Stimulated activated CD8-positive, alpha-beta memory T cell treated with anti-CD3 and anti-CD28 coated beads, Interleukin-7, amount 100 ng/mL, for 1 hour (primary cell): ENCODE measurements at places on chromosomes 1 and 21.

GRCh38 chr1:25477448-25478034 lies 46.8 kb downstream of the MACO1 start:
- no peak for DNase-seq

- DNase-seq = no peak
Measured at GRCh38 chr1:161182214-161182613, 4.9 kb upstream of the B4GALT3 start.

- no peak for DNase-seq
Measured at GRCh38 chr1:156194300-156194652, 372 bp downstream of the SLC25A44 start.

DNA sequence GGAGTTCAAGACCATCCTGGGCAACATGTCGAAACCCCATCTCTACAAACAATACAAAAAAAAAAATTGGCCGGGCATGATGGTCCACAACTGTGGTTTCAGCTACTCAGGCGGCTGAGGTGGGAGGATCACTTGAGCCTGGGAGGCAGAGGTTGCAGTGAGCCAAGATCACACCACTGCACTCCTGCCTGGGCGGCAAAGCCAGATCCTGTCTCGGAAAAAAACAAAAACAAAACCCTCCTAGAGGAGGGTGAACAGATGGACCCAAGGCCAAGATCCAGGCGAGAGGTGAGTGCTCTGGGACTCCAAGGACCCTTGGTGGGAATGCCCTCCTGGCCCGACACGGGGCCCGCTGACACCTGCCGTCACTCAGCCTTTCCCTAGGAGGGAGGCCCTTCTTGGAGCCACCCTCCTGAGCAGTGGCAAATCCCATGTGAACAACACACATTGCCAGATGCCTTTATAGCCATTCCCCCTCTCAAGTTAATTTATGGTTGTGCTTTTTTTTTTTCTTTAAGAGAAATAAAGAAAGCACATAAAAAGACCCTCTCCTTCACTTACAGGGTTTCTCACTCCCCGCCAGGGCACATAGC lies 380 bp downstream of the TFF2 start:
- no peak for DNase-seq

DNA sequence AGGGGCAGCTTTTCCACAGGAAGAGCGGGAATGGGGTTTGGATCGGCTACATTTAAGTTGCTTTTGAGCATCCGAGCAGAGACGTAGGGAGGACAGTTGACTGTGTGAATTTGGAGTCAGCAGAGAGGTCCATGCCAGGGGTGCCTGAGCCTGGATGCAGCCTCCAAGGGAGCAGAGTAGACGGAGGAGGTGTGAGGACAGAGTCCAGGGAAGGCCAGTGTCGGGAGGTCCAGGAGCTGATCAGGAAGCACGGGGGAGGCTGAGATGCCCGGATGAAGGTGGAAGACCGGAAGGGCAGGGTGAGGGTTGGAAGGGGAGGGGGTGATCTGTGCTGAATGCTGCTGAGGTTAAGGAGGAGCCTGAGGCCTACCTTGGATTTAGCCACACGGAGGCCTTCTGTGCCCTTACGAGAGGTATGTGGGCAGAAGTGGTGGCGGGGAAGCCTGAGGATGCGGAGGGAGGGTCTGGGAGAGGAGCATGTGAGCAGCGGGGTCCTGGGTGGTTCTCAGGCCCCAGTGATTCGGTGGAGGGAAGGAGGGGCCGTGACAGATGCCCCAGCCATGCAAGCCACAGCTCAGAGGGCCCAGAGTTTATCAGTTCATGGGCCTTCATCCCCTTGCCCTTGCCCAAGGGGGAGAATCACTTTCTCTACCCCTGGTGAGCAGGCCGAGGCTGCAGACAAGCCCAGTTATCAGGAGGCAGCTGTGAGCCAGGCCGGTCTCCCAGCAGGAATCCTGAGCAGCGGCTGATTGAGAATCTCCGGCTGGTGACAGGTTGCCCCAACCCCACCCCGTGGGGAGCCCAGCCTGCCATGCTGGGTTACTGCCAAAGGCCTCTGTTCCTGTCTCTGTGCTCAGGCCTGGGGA lies 54.0 kb upstream of the ACTL8 start:
- DNase-seq = no peak

GRCh38 chr1:110436635-110437034 lies 14.3 kb upstream of the PROK1 start:
- no peak for DNase-seq

DNA sequence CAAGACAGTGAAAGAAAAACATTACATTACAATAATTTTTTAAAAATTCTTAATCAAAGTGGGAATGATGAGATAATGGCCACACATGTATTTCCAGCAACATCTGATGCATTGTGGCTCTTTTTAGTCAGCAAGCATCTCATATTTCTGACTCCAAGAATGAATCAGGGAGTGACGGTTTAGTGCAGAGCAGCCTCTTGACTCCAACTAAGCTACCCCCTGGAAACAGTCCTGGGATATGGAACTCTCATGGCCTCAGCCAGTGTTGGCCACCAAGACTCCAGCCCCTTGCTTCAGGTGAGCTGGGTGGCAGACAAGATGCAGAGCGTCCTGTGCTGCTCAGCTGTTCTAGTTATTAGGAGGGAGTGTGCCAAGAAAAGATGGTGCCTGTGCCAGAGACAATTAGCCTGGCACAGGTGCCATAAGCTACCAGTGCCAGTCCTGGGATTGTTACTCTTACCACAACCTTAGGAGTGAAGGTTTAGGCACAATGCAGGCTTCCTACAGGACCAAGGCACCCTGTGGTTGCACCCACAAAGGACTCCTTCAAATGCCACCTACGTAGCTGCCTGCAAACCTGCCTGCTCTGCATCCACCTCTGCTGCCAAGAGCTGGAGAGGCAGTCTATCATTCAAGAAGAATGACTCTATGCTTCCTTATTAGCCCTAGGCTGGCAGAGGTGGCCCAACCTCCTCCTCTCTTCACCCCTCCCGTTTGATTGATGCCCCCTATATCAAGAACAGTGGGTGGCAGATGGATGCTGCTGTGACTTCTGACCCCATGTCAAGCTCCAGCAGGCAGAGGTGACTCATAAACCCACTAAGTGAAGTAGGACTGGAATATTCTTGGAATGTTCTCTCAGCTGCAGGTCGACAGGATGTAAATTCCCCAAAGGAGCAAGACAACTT lies 6.0 kb upstream of the SEC16B start:
- no peak for DNase-seq

GRCh38 chr1:58456470-58456869 lies 90.1 kb downstream of the OMA1 start:
- no peak for DNase-seq

- DNase-seq = no peak
Measured at GRCh38 chr1:115364046-115364779, 26.2 kb upstream of the NGF start.

GRCh38 chr1:88698764-88699163 lies 14.7 kb downstream of the PKN2 start:
- no peak for DNase-seq

DNA sequence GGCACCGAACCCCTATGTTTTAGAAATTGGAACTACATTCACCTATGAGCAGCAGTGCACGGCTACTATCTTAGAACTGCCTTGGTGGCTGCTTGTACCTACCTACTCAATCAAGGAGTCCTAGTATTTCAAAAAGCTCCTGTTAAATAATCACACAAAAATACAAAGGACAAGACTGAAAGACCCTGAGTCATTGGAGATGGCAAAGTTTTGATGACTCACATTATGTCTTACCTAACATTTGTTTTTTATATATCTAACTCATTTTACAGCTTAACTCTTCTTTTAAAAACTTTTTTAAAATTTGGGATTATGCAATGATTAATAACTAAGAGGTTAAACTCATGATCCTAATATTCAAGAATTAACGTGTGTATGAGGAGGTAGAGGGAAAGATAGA lies 1206.0 kb upstream of the TMPRSS15 start:
- no peak for DNase-seq

DNA sequence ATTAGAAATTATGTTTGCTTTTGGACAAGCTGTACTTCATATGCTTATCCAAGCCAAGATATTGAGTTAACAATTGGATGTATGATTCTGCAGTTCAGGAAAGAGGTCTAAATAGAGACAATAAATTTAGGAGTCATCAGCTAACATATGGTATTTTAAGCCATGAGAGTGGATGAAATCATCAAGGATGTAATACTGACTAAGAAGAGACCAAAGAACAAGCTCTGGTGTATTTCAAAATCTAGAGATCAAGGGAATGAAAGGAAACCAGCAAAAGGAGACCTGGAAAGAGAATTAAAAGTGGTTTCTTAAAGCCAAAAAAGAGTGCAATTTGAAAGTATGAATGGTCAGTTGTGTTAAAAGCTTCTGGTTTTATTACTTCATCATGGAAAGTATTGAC lies 183.6 kb upstream of the BEND5 start:
- DNase-seq = no peak

DNA sequence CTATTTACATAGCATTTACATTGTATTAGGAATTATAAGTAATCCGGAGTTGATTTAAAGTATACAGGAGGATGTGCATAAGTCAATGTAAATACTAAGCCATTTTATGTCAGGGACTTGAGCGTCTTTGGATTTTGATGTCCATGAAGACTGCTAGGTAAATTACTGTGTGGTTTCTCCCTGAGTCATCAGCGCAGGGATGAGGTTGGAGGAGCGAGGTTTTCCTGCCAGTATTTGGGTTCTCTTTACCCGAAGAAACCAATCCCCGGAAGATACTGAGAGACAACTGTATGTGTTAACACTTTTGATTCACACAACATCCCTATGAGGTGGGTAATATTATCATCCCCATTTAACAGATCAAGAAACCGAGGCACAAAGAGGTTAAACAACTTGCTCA lies 29.3 kb downstream of the BATF3 start:
- DNase-seq = no peak

DNA sequence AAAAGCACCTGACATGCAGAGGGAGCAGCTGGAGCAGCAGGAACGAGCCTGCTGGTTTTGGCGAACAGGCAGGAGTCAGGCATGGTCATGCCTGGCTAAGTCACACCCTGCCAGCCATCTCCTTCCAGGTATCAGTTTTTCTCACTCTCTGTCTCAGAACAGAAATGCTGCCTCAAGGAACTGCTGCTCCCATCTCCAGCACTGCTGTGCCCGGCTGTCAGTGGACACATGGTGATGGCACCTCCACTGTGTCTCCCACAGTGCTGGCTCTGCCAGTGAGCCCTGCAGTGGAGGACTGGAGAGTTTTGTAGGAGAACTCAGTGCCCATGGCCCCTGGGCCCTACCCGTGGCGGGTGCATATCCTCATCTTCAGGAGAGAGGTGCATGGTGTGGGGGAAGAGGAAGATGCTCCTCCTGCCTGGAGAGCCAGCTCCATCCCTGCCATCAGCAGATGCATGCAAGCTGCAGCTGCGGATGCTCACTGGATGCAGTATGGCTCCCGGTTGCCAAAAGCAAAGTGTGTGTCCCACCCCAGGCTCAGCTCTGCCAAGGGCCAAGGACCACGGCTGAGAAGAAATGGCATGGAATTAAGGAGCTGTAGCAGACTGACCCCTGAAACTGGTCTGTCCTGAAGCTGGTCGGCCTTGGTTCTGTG lies 114.7 kb downstream of the GRIK3 start:
- no peak for DNase-seq

GRCh38 chr1:921011-921837 lies 2.5 kb upstream of the SAMD11 start:
- no peak for DNase-seq

DNA sequence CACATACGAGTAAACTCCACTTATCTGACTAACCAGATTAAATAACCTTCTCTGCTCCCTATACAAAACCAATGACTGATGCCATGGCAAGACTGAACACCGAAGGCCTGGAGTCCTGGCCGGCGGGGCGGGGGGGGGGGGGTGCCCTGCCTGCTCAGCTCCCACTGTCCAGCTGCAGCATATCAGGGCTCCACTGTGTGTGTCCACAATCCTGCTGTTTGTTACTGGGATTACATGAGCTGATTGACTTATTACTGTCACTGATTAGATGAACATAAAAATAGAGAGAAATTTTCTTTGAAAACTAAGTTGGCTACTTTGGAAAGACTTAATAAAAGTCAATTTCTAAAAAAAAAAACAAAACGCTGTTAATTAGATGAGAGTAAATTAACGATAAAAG lies 24.9 kb downstream of the TMEM63A start:
- DNase-seq = no peak

DNA sequence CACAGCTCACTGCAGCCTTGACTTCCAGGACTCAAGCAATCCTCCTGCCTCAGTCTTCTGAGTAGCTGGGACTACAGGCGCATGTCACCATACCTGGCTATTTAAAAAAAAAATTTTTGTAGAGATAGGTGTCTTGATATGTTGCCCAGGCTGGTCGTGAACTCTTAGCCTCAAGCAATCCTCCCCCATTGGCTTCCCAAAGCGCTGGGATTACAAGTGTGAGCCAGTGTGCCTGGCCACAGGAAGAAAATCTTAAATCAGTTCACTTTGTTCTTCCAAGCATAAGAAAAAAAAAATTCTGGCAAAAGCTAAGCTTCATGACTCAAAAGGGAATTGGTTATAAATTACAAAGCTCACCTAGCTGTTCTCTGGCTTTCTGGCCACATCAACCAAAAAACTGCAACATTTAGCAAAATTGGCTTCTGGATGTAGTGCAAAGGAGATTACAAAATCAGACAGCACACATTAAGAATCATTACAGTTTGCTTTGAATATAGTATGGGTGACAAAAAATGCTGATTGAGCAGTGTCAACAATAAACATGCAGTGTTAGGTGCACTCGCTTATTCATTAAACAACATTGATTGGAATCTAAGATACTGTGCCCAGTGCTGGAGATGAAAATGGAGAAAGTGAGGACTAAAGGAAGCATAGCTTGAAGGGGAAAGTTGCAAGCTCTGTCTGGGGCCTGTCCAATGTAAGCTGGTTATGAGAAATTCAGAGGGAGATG lies 76.7 kb downstream of the KCTD3 start:
- no peak for DNase-seq

DNA sequence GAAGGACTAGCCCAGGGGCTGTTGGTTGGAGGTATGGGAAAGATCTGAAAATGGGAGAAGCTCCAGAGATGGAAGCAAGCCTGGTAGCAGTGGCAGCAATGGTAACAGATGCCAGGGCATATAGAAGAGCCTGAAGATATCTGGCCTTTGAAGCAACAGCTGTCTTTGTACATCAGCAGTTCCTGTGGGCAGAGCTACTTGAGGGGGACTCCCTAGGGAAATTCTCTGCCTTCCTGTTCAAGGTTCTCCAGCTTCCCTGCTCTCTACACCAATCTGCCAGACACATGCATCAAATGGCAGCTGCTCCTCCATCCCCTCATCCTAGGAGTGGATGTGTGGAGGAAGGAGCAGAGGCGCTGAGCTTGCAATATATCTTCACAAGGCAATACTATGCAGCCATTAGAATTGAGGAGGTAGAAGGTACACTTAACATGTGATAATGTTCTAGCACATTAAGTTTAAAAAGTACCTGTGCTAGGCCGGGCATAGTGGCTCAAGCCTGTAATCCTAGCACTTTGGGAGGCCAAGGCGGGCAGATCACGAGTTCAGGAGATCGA lies 2.2 kb downstream of the TMEM35B start:
- DNase-seq = no peak

GRCh38 chr1:85818371-85818770 lies 110.1 kb upstream of the ZNHIT6 start:
- DNase-seq = no peak
